ENCODE measurements at places on chromosomes 4 and X. TPM values are rescaled to one million over a fixed set of nuclear protein-coding genes. Genes with fewer than 3 reads are reported as not detected.

DAPP1 gene
- not detected for total RNA-seq

NONO gene
- 489 TPM for total RNA-seq

GRCh38 chr4:141724646-141725045, 88.3 kb downstream of the IL15 start:
- DNase-seq, result no peak

DNA sequence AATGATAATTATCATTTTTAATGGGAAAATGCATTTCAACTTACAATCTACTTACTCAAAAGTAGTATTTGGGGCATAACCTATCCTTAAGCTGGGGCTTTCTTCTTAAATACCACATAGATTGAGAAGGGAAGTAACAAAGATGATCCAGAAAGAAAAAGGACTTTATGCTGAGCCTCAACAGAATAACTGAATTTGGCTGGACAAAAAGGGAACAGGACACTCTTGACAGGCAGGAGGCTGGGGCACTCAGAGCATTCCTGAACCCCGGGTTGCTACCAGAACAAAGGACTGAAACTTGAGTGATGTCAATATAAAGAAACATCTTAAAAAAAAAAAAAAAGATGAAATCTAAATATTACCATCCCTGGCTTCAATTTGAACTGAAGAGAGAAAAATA, 23.9 kb downstream of the RELL1 start:
- no peak for DNase-seq

DNA sequence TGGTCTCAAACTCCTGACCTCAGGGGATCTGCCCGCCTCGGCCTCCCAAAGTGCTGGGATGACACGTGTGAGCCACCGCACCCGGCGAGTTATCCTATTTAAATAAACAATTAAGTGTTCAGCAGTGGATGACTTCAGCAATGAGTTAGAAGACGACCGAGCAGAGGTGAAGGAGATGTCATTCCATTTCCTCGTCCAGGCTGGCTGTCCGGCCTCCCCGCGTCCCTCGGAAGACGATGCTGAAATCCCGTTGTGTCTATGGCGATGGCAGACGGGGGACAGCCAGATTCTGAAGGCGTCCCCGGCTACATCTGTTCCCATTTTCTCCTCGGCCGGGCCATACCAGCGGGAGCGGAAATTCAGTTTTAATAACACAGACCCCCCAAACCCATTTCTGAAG, 209.8 kb downstream of the CRLF2 start:
- no peak for DNase-seq

GRCh38 chrX:153882086-153882498, 3.9 kb downstream of the L1CAM start:
- DNase-seq, result peak; percentile 74

Data from RPMI7951 (cell line).